ENCODE measurements at places on chromosomes 1 and 21.

DNA sequence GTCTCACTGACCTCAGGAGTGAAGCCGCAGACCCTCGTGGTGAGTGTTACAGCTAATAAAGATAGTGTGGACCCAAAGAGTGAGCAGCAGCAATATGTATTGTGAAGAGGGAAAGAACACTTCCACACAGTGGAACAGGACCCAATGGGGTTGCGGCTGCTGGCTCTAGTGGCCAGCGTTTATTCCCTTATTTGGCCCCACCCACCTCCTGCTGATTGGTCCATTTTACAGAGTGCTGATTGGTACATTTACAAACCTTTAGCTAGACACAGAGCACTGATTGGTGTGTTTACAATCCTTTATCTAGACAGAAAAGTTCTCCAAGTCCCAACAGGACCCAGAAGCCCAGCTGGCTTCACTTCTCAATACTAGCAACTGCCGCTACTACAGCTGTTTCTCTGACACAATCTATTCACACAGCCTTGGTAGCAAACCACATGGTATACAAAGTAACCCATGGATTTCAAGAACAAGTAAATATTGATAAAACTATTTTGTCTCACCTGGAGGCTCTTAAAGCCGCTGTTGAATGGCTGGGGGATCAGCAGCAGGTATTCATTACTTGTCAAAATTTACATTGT lies 25.3 kb upstream of the ITLN1 start:
- DNase-seq, result no peak

DNA sequence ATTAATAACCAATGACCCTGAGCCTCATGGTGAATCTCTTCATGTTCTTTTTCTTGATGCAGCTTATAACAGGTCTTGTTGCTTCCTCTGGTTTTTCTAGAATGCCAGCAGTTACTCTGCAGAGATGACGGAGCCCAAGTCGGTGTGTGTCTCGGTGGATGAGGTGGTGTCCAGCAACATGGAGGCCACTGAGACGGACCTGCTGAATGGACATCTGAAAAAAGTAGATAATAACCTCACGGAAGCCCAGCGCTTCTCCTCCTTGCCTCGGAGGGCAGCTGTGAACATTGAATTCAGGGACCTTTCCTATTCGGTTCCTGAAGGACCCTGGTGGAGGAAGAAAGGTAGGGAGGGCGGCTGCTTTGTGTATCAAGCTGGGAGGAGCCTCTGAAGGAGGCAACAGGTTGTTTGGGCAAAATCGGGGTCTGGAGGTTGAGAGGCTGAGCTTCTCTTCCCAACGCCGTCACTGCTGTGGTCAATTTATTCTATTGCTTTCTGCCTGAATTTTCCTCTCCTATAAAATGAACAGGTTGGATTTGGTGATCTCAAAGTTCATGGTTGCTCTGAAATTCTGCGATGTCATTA lies 6.7 kb downstream of the ABCG1 start:
- no peak for DNase-seq

DNA sequence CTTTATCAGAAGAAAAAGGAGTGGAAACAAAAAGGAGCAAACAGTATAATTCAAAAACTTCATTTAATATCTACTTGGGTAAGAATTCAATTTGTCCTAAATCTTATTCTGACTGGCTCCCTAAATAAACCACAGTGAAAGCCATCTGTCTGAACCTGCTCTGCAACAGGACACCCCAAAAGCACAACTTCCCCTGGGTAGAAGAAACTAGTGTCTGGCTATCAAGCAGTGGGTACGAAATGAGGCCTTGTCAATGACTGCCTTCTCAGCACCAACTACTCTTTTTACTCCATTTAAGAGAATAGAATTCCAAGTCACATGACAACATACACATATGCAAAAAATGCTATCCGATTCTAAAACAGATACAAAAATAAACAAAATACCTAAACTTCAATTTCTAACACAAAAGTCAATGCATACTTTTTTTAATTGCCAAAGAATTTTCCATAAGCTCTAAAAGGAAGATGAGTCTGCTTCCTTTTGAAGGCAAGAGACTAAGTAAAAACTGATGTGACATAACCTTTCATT lies 206.8 kb downstream of the SLC45A1 start:
- DNase-seq, result no peak

DNA sequence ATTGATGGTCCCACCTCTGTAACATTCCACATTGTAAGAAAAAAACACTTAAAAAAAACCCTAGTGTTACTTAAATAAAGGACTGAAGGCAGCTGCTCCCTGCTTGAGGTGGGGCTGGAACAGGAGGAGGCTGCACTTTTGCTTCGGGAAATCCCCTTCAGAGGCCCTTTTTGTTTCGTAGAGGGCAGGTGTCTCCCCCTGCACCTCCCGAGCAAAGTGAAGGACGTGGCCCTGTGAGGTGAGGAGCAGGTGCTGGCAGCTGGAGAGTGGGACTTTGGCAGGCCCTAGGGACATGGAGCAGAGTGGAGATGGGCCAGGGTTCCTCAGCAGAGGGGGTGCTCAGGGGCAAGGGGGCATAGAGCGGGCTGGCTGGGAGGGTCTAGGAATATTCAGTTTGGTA lies 33.4 kb upstream of the WNT4 start:
- DNase-seq, result no peak

DNA sequence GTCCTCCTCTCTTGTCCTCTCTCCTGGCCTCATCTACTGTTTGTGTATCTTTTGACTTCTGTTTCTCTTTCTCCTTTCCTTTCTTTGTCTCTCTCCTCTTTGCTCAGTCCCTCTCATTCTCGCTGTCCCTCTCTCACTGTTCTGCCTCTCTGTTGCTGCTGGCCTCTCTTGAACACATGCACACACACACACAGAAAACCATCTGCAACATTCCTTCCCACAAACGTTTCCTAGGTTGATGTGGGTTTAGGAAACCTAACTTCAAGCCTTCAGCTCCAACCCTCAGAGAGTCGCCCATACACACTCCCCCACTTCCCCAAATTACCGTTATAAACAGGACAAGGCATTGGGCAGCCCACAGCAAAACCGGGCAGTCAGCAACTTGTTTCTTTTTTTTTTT lies 10.9 kb upstream of the SSBP3 start:
- no peak for DNase-seq

DNA sequence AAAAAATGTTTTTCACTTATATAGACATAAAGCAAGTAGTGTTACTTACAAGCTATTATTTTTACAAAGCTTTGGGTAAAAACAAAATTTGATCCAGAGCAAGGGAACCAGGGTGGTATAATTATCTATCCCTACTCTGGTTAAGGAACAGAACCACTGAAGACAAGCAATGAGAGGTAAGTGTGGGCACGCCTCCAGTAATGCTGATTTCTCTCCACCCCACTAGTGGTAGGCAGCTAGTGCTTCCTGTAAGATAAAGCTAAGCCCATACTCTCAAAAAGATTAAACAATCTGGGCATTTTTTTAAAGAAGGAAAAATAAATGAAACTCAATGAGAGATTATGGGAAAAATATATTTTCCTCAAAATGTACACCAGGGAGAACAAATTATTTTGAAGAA lies 22.1 kb downstream of the TFB2M start:
- no peak for DNase-seq

GRCh38 chr1:63200676-63201075 lies 121.7 kb upstream of the FOXD3 start:
- no peak for DNase-seq

DNA sequence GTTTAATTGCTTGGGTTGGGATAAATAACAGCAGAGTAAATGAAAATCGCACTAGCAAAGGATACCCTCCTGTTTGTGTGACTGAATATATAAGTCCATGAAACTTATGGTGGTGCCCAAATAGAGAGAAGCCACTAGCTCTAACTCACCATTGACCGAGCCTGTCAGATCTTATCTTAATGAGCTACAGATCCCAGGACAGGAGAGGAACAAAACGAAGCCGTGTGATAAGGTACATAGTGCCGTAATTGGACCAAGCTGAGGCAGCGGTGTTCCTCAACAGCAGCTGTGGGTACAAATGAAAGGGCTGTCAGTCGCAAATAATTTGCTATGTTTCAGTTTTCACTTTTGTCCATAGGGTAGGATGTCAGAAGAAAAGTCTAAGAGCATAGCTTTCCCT lies 276.1 kb downstream of the PTBP2 start:
- DNase-seq, result no peak
